ENCODE measurements at places on chromosomes 5 and 9. TPM values are rescaled to one million over a fixed set of nuclear protein-coding genes. Genes with fewer than 3 reads are reported as not detected.

- no peak for DNase-seq
Observed at GRCh38 chr9:121156263-121156731, 45.4 kb downstream of the RAB14 start.

- no peak for DNase-seq
Observed at GRCh38 chr9:124550072-124550471, 42.9 kb upstream of the NR5A1 start.

DNA sequence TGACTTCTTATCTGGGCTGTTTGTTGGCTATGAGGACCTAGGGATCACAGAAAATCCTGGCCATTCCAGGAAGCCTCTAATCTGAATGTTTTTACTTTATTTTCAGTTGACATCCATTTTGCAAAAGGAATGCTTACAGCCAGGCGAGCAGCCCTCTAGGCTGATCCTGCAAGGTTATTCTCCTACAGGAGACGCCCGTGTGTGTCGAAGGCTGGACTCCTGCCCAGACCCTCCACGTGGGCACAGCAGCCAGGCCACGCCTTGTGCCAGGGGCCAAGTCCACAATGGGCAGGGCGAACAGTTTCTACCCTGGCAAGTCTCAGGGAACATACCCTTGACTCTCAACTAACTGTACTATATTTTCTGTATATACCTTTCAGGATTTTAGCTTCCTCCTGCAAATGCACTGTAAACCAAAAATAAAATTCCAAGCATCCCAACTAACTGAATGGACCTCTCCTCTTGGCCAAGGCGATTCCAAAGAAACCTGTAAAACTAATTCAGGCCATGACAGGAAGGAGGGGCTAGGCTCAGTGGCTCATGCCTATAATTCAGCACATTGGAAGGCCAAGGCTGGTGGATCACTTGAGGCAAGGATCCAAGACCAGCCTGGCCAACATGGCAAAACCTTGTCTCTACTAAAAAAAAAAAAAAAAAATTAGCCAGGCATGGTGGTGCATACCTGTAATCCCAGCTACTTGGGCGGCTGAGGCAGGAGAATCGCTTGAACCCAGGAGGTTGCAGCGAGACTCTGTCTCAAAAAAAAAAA is 5.7 kb downstream of the CMBL start:
- DNase-seq, result no peak

DNA sequence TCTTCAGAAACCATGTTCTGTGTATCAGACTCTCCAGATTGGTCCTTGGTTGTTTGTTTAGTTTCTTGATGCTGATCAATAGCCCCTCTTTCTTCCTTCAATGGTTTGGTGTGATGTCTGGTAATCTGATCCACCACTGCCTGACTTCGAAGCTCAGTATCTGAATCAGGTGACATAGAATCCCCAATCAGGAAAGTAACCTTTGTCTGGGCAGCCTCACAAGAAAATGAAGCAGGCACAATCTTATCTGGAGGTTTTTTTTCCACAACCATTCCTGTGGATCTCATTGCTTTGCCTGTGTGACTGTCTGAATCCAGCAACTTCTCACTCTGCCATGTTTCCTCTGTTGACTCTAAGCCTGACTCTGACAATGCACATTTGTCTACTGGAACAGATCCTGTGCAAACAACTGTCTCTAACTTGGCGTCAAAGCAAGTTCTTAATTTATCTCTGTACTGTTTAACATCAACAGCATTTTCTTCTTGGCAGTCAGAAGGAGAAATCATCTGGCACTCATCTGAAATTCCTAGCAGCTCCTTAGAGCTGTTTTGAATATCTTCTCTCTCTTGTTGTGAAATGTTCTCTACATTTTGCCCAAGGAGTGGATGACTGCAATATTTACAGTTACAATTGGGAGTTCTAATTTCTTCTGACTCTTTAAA is 37.1 kb upstream of the RAPGEF6 start:
- DNase-seq, result no peak

DNA sequence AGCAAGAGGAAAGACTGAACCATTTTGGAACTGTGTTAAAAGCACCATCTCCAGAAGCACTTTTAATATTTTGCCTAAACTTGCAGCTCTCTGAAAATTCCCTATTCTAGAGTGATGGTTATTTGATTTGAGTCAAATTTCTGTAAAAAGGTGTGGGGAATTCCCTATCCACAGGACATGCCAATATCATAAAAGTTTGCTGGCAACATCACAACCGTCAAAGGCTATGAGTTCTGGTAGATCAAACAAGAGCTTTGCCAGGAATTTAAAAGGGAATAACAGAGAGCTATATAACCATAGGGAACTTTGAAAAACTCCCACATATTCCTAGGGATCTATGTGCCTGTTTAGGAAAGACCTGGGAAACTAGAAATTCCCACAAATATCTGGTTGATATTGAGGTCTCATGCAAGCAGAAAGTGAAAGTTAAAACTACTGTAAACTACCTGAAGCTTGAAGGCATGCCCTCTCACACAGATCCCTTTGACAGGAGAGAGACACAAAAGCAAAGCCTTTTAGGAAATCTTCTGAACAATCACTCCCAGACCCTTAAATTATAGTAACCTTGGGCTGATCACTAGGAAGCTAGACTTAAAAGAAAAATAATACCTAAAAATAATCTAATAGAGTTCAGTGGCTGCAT is 549.9 kb downstream of the ANXA1 start:
- no peak for DNase-seq

GRCh38 chr9:129414993-129415941 is 205.6 kb downstream of the C9orf50 start:
- DNase-seq, result no peak

- no peak for DNase-seq
Observed at GRCh38 chr5:131198625-131199024, 27.9 kb downstream of the LYRM7 start.

DNA sequence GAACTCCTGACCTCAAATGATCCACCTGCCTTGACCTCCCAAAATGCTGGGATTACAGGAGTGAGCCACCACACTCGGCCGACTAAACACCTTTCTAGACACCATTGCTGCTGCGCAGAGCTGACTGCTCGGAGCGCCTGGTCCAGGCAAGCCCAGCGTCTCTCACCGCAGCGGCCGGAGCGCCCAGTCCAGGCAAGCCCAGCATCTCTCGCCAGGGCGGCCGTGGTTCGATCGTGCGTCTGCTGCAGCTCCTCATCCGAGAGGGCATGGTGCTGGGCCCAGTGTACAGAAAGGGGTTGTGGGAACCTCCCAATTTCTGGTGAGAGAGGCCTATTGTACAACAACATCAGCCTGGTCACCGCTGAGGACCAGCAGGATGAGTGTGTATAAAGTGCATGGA is 109.5 kb upstream of the RAPGEF1 start:
- DNase-seq, result no peak

DNA sequence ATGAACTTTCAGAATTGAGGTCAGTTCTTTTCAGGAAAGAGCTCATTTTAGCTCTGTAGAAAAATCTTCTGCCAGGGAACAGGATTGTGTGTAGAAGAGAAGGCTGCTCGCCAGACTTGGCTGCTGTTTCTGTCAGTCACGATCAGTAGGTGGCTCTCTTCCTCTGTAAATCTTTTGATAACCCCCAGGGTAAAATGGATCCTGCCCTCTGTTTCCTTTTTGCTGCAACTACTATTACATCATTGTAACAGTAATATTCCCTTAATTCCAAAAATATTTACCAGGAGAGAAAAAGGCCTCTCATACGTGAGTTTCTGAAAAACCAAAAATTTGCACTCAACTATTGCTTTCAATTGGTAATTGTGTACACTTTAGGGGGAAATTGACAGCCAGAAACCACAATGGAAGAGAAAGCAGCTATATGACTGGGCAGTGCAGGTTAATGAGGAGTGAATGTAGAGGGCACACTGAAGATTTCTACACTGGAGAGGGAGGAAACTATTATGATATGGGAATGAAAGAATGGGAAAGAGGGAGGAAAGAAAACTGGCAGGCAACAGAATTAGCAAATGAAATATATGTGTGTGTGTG is 12.3 kb downstream of the IFNA21 start:
- peak; percentile 15 for DNase-seq

GRCh38 chr9:98921732-98922131 is 22.0 kb upstream of the COL15A1 start:
- DNase-seq, result no peak

GRCh38 chr5:21184581-21184980 is 1196.6 kb upstream of the CDH18 start:
- no peak for DNase-seq

DNA sequence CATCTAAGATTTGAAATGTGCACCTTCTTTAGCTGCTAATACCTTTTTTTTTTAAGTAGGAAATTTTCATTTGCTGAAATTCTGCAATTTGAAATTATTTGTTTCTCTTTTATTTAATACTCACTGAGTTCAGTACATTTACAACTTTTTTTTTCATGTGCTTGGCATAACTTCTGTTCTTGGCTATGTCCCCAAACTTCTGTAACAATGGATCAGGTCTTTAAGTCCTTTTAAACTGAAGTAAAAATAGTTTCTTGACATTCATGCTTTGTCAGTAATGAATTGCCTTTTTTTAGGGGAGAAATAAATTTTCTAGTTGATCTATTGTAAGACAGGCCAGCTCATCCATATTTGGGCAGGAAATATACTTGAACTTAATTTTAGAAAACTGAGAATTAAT is 41.5 kb downstream of the EDIL3 start:
- no peak for DNase-seq

- DNase-seq, result no peak
Observed at GRCh38 chr5:89934069-89934468, 475.5 kb downstream of the CETN3 start.

GRCh38 chr9:120481846-120482245 is 98.1 kb downstream of the CDK5RAP2 start:
- no peak for DNase-seq

DNA sequence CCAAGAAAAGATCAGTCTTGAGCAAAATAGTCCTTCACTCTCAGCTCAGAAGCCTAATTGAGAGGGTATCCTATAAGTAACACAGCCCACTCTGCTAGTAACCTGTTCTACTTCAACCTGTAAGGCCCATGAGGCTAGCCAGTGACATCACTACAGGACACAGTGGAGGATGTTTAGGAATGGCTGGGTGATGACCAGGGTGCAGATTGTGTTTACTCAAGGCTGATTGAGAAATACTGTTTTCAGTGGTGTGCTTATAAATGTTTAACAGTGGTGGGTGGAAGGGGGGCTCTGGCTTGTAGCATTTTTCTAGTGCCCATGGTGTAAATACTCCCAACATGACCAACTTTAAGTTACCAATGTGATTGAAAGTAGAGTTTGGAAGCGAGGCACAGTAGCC is 159.8 kb upstream of the CCDC152 start:
- DNase-seq, result no peak

The SHB gene
- 18.5 TPM for total RNA-seq

The CMYA5 gene
- 0.36 TPM for total RNA-seq

The PCDH12 gene
- 64.0 TPM for total RNA-seq

The TMEM232 gene
- total RNA-seq, result 3.1 TPM

The FAM219A gene
- 55.3 TPM for total RNA-seq

The PTTG1 gene
- total RNA-seq, result 25.1 TPM

The FCN2 gene
- not detected for total RNA-seq

Measured in endothelial cell (in vitro differentiated cells).